ENCODE measurements at places on chromosomes 12 and 14.

DNA sequence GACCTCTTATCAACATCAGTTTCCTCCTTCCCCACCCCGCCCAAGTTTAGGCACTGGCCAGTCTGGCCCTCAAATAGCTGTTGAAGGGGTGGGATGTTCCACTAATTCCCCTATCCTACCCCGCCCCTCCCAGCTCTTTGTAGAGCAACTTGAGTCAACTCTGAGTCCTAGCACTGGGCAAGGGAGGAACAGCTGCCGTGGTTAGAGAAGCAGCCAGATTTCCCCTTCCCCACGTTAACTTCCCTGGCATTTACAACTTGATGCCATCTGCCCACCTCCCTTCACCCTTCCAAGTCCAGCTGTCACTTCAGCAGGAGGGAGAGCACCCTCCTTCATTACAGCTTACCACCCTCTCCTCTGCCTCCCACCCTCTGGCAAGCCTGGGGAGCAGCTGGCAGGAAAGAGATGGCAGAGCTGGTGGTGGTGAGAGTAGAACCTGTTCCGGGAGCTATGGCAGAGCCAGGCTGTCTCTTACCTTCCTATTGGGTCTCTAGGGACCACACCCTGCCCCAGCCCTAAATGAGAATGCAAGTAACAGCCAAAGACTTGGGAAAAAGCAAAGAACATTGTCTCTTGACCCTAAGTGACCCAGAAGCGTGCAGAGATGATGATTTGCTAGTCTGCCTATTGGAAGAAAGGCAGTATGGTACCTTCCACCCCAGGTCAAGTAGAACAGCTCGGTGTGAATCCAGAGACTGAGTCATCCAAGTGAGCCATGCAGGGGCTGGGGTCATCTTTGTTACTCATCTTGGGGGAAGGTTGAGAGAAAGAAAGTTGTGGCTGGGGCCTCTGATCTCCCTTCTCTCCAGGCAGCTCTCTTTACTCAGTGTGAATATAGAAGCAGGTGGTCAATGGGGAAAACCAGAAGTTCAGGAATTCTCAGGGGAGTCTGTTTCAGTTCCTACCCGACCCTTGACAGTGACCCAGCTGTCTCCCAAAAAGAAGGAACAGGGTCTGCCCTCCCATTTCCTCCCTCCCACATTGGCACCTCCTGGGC lies 1.5 kb downstream of the BLOC1S1 start:
- DNase-seq, result no peak

DNA sequence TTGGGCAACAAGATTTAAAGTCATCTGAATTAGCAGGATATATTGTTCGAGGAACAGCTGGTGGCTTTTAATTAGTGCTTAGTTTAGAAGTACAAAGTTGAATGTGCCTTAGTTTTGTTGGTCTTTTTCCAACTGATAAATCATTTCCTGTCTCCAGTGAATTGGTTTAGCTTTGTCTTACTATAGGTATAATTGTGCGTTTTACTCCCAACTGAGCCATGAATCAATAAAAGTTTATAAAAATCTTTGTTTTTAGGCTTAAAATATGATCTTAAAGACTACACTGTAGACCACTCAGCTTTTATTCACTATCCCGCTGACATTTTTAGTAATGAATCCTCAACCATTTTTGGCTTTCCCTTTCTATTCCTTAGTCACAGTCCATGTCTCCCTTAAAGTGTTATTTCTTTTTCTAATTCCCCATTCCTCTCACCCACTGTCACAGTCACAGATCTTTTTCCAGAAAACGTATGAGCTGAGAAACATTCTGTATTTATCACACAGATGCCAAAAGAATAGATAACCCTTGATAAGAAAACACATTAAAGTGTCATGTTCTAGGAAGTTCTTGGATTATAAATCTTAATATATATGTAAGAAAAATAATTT lies 34.0 kb upstream of the ALG10 start:
- DNase-seq, result no peak

GRCh38 chr14:88002421-88003075 lies 2.4 kb upstream of the GPR65 start:
- DNase-seq, result no peak

- peak; percentile 69 for DNase-seq
These were observed 2.4 kb upstream of the CFAP54 start for GRCh38 chr12:96486751-96487613.

DNA sequence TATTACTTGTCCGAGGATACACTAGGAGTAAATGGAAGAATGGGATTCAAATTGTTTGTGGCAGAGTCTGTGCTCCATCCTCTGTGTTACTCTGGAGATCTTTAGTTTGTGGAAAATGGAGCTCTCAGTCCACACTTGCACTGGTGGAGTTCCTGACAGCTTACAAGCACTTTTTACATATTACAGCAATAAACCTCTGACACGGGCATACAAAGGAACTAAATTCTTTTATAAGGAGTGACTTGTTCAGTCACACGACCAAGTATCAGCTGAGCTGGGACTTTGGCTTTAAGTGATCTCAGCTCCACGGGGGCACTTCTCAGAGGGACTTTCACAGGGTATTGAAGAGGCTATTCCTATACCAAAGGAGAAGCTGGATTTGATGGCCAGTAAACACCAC lies 417.5 kb downstream of the LRIG3 start:
- no peak for DNase-seq

GRCh38 chr12:13369474-13370056 lies 173.0 kb downstream of the EMP1 start:
- no peak for DNase-seq

- no peak for DNase-seq
These were observed 165.7 kb upstream of the RTL1 start for GRCh38 chr14:101069228-101069549.

DNA sequence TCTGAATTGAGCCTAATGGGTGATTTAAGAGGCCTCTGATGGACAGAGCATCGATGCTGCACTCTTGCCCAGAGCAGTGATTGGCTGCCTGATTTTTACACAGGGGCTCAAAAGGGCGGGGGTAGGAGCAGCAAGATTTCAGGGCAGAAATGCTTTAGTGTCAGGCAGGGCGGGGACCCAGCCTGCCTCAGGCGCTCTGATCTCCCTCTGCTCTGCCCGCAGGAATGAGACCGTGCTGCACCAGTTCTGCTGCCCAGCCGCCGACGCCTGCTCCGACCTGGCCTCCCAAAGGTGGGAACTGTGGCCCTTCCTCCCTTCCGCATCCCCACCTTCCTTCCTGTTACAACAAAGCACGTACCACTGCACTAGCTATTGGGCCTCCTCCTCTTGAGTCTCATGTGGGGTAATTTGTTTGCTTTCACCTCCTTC lies 32.4 kb downstream of the IQSEC3 start:
- DNase-seq, result no peak

DNA sequence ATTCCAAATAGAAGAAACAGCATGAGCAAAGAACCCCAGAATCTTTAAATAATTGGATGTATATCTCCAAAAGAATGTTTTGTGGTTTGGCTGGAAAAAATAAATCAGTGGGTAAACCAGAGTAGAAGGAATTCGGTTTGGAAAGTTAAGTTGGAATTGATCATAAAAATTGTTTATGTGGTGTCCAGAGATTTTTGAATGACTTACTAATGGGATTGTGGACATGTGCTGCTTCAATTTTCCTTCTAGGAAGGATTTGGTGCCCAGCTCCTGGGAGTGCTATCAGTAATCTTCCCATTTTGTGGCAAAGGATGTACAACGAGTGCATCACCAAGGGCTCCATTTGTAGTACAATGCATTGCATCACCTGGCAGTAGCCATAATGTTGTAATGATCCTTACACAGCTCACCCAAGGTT lies 224.8 kb downstream of the SLC16A7 start:
- no peak for DNase-seq

- DNase-seq, result no peak
These were observed 116.4 kb downstream of the SLC38A1 start for GRCh38 chr12:46152456-46152855.

DNA sequence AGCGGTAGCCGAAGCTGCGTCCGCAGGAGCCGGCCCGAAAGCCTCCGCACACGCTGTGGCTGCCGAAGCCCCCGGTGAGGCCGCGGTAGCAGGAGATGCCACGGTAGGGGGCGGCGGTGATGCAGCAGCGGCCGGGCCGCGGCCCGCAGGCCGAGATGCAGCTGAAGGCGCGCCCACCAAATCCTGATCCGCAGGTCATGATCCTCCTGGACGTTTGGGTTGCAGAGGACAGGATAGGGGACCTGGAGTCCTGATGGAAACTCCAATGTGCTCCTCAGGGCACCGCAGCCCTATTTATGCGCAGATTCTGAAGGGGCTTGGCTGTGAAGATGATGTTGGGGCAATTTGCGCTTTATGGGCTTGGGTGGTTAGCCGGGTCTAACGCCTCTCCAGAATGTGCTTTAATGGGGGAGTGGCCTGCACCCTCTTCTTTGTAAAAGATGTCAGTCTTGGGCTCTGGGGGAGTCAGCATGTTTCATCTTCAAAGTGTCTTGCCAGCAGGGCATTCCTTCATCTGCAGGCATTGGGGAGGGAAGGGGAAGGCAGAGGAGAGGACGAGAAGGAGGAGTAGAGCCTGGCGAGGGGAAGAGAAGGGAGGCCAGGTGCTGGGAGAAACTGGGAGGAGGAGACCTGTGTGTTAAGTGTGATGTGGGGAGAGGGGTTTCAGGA lies at the start of gene KRT81:
TSS of gene KRT81 (minus strand) at position 268 of the 669 bp plus-strand sequence. CDS start at position 199, 69 bp downstream.
- no peak for DNase-seq

DNA sequence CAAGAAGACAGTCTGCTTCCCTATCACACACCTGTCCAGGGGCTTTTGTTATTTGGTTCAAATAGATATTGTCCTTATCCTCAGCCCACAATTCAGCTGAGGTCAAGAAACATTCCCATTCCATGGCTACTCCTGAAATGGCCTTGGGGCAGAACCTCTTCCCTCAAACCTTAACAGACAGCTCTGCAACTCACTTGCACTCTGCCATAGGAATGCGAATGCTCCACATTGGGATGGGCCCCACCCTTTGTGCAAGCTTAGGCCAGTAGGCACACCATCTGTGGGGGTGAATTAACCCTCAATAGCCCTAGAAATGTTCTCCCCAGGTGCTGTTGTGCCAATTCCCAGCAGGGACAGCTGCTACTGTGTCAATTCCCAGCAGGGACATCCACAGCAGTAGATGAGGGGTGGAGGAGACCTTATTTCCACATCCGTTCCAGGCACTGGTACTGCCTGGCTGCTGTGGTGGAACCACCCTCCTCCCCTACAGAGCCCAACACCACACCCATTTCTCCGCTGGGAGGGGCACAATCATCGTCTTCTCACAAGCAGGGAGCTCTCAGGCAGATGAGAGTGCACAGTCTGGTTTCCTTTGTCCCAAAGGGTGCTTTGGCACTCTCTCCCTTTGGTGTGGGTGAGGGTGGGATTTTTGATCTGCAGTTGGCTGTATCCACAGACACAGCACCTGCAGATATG lies 42.3 kb upstream of the GLIPR1 start:
- no peak for DNase-seq

- DNase-seq, result peak; percentile 21
These were observed 9.5 kb upstream of the SAV1 start for GRCh38 chr14:50677527-50678063.

- peak; percentile 90 for DNase-seq
These were observed 74.9 kb downstream of the VWF start for GRCh38 chr12:6049587-6049986.

DNA sequence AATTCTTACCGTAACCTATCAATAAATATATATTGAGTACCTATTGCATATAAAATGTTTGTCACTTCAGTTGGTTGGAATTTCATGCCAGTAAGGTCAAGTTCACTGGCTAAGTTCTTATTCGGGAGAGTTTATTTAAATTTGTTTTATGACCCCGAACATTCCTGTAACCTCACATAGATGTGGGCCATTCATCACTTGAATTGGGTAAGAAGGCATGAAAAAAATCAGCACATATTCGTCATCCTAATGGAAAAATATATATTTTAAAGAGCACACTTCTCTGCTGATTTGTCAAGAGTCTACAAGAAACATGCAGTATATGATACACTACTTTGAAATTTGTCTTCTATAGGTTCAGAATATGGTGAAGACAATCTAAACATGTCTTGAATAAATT lies 263.4 kb downstream of the CCDC91 start:
- no peak for DNase-seq

DNA sequence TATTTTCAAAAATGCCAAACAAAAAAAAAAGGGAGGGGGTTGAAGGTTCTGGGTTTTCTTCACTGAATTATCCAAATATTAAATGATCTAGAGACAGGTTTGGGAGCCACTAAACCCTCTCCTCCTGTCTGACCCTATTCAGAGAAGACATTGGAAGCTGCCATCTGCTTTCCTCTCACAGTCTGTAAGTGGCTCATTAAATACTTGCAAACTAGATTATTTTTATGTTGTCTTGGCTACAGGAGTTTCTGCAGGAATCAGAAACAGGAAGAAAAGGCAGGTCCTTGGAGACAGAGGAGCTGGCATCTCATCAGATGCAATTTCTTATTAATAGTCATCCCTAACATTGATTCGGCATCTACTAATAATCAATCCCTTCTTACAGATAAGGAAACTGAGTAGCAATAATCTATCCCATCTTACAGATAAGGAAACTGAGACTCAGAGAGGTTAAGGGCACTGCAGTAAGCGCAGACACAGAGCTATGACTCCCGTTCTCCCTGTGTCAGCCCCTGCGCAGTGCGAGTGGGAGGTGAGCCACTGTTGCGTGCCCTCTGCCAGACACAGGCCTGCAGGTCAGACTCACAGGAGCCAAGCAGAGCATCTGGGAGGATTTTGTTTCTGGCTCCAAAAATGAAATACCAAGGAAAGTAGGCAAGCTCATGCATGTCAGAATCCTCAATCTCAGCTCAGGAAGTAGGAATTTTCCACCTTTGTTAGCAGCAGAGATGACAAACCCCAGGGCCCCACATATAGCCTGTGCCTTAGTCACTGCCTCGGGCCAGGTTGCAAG lies 11.0 kb downstream of the BDKRB2 start:
- no peak for DNase-seq

DNA sequence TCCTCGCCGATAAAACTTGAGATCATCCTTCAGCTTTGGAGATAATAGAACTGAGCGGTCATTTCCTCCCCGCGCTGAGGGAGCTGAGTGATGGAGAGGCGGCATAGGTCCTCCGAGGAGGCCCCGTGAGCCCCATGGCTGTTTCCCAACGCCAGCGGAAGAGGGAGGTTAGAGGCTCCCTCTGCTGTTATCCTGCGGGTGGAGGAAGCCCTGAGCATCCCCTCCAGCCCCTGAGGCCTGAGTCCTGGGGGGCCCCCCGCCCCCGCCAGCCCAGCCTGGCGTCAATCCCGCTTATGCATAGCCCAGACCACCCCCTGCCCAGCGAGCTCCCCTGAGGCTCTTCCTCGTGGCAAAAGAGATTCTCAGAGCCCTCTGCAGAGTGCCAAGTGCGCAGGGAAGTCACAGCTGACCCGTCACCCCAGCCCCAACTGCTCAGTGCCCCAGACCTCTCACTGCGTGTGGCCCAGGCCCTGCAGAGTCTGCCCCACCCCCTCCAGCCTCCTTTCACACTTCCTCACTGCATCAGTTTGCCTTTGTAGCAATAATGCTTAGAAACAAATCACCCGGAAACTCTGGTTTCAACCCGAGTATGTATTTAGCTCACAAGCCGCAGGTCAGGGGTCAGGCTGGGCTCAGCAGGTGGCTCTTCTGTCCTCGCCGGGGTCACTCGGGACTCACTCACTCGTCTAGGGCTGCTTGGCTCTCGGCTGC lies 44.7 kb upstream of the GALNT9 start:
- no peak for DNase-seq

DNA sequence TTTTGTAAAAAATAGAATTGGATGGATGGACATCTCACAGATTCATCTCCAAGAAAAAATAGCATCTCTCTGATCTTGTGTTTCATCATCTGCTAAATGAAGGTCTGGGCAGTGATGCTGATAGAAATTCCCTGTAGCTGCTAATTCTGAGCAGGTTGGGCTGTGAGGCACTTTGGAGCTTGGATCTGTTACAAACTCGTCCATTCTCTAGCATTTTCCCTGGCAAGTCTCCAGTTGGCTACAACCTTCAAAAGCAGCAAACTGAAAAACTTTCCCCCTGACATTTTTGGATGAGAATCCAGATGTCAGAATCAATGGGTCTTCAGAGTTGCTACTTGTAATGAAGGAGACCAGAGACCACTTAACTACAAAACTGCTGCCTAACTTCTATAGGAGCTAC lies 72.7 kb downstream of the TPH2 start:
- DNase-seq, result no peak
